ENCODE measurements at places on chromosomes 6 and 20.

DNA sequence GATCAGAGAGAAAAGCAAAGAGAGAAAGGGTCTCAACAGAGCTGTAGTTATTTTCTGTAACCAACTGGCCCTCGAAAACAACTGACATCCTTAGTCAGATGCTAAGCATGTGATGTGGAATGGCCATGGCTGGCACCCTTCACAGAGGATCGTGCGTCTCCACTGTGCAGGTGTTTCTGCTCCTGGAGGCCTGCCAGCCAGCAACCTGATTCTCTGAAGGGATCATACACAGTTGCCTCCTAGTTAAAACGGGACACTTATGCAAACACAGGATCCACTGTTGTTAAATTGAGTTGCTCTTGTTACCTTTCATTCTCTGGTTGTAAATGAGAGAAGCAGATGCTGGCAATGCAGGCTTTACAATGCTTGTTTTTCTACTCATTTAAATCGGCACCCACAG is 148.5 kb downstream of the HDGFL1 start:
- no peak for DNase-seq

DNA sequence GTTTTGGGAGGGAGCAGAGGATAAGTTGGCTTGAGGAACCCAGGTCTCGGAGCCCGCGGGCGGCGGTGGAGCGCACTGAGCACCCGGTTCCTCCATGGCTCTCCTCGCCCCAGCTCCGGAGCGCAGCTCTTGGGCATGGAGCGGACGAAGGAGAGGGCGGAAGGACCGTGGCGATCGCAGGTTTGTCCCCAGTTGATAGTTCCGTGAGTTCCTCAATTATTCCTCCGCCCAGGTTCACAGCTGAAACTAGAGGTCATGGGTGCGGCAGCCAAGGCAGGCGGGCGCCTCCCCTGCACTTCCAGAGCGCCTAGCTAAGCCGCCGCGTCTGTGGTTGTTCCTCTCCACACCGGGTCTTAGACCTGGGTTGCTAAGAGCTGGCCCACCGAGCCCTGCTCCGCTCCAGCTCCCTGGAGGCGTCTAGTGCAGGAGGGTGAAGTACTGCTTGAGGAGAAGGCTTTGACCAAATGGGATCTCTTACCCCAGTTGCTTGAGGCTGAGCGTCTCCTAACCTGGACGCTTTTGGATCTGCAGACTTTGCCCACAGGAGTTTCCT is at the start of gene HTR1B:
HTR1B (minus strand) TSS at position 184 of the 553 bp plus-strand sequence; CDS start at position 96, 88 bp downstream.
- DNase-seq: no peak

DNA sequence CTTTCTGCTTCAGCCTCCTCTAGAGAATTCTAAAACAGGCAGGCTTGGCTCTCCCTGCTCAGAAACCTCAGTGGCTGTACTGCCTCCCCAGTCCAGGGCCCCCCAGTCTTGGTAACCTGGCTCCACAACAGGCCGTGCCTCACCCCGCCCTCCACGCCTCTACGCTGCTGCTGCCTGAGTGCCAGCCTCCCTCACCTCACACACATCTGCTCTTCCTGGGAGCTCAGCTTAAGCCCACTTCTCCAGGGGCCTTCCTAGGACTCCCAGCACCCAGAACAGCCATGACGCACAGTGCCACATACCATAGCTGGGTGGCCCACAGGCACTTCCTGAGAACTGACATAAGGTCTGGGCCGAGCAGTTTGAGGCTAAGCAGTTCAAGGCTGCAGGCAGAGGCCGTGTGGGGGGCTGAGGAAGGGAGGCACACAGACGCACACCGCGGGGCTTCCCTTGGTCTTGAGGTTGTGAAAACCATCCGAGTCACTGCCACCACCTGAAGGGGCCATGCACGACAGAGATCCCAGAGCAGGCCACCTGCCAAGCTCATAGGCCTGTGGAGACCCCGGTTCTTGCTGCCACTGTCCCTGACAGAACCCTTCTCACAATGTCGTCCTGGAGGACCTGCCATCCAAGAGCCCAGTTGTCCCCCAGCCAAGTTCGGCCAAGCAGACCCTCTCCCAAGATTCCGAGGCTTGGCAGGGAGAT is 42.6 kb downstream of the DSTN start:
- no peak for DNase-seq

DNA sequence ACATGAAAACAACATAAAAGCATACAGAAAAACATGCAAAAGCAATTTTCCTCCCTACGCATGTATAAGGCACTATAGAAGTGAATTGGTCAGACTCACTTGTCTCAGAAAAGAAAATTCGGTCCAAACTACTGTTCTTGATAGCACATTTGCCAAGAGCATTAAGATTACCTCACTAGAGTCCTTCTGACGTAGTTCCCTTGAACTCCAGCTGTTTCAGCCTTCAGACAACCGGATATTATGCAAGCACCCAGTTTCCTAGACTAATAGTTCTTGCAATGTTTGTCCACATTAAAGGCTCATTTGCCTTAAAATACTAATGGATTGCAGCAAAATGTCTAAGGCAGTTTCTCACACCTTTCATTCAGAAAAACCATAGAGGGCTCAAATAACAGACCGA is 2.5 kb upstream of the CASS4 start:
- no peak for DNase-seq

Data from stimulated activated CD4-positive, alpha-beta T cell treated with anti-CD3 and anti-CD28 coated beads, Interleukin-1b, Interleukin-23, amount 100 ng/mL, for 24 hours (primary cell).